Esophagus muscularis mucosa (tissue), 4 donors: ENCODE measurements at places on chromosomes 3 and 15.

GRCh38 chr15:70341566-70341965 lies 243.8 kb upstream of the TLE3 start:
- no peaks in the 10 kb centered on the region for H3K36me3 ChIP-seq
- H3K4me1 ChIP-seq: peaks cover 39% of the 10 kb centered on the region
- peak; percentile 60 for DNase-seq
- H3K27ac ChIP-seq: no peak overlapping the region

GRCh38 chr15:57485869-57486268 lies 105.8 kb upstream of the MYZAP start:
- H3K4me1 ChIP-seq: no peaks in the 10 kb centered on the region
- H3K27ac ChIP-seq: no peak overlapping the region
- no peaks in the 10 kb centered on the region for H3K27me3 ChIP-seq
- DNase-seq: no peak
- no peak overlapping the region for H3K4me3 ChIP-seq
- no peaks in the 10 kb centered on the region for H3K36me3 ChIP-seq

DNA sequence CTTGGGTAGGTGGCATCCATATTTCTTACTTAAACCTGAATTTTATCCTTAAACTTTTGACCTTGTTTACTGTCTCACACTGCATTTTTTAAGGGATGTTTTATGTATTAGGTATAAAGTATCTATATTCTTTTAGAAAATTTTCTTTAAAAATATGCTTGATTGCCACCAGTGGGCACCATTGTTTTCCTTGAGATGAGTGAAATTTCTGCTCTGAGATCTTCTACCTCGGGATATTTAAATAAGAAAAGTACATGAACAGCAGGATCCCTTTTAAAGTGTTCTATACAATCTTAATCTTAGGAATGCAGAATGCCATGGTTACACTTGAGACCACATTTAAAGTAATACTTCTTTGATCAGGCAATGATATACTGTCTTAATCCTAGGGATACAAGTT lies 108.7 kb downstream of the SLMAP start:
- no peak overlapping the region for H3K4me3 ChIP-seq
- peaks cover 14% of the 10 kb centered on the region for H3K36me3 ChIP-seq
- no peak overlapping the region for H3K27ac ChIP-seq
- H3K4me1 ChIP-seq: peaks cover 2% of the 10 kb centered on the region
- no peaks in the 10 kb centered on the region for H3K27me3 ChIP-seq

GRCh38 chr15:90585863-90586262 lies 56.1 kb downstream of the CRTC3 start:
- no peak overlapping the region for H3K4me3 ChIP-seq
- H3K4me1 ChIP-seq: peaks cover 68% of the 10 kb centered on the region
- no peaks in the 10 kb centered on the region for H3K27me3 ChIP-seq
- DNase-seq: no peak
- no peaks in the 10 kb centered on the region for H3K36me3 ChIP-seq

- H3K4me3 ChIP-seq: no peak overlapping the region
- H3K27ac ChIP-seq: peak overlapping the region; percentile 78
- H3K4me1 ChIP-seq: peaks cover 92% of the 10 kb centered on the region
- no peaks in the 10 kb centered on the region for H3K36me3 ChIP-seq
Measured at GRCh38 chr3:69750549-69750948, 11.3 kb downstream of the MITF start.

DNA sequence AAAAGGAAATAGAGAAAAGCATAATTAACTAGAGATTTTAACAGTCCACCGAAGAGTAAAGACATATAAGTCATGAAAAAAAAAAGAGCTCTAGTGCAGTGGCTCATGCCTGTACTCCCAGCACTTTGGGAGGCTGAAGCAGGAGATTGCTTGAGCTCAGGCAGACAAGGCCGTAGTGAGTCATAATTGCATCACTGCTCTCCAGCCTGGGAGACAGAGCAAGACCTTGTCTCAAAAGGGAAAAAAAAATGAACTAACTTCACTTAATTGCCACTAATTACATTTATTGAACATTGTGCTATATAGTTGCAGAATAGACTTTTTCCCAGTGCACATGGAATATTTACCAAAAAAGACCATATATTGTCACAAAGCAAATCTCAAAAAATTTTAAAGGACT lies 221.8 kb downstream of the CBLB start:
- no peak for DNase-seq
- H3K4me1 ChIP-seq: no peaks in the 10 kb centered on the region
- no peak overlapping the region for H3K27ac ChIP-seq
- H3K27me3 ChIP-seq: no peaks in the 10 kb centered on the region

GRCh38 chr3:183178833-183179549 lies 16.5 kb upstream of the LAMP3 start:
- H3K4me1 ChIP-seq: peaks cover 13% of the 10 kb centered on the region
- no peak for DNase-seq
- H3K4me3 ChIP-seq: peak overlapping the region; percentile 53

- no peak overlapping the region for H3K4me3 ChIP-seq
- DNase-seq: no peak
Measured at GRCh38 chr15:38672273-38672672, 107.7 kb upstream of the RASGRP1 start.

- H3K4me1 ChIP-seq: peaks cover 68% of the 10 kb centered on the region
- H3K4me3 ChIP-seq: no peak overlapping the region
- H3K27me3 ChIP-seq: no peaks in the 10 kb centered on the region
- DNase-seq: no peak
- no peaks in the 10 kb centered on the region for H3K36me3 ChIP-seq
- peak overlapping the region; percentile 44 for H3K27ac ChIP-seq
Measured at GRCh38 chr3:112629425-112629824, 11.5 kb downstream of the CCDC80 start.

- DNase-seq: no peak
- H3K4me3 ChIP-seq: no peak overlapping the region
- peaks cover 13% of the 10 kb centered on the region for H3K4me1 ChIP-seq
Measured at GRCh38 chr3:79249701-79250100, 518.1 kb downstream of the ROBO1 start.

- no peak for DNase-seq
- H3K4me3 ChIP-seq: no peak overlapping the region
- H3K4me1 ChIP-seq: peaks cover 9% of the 10 kb centered on the region
- no peaks in the 10 kb centered on the region for H3K27me3 ChIP-seq
- no peaks in the 10 kb centered on the region for H3K36me3 ChIP-seq
- H3K27ac ChIP-seq: no peak overlapping the region
Measured at GRCh38 chr15:63323798-63324563, 46.6 kb downstream of the APH1B start.

- H3K27me3 ChIP-seq: no peaks in the 10 kb centered on the region
- H3K4me3 ChIP-seq: no peak overlapping the region
- no peak overlapping the region for H3K27ac ChIP-seq
- H3K4me1 ChIP-seq: peaks cover 21% of the 10 kb centered on the region
- no peaks in the 10 kb centered on the region for H3K36me3 ChIP-seq
Measured at GRCh38 chr3:171351676-171352075, 108.5 kb downstream of the TNIK start.

- no peak overlapping the region for H3K27ac ChIP-seq
- H3K27me3 ChIP-seq: no peaks in the 10 kb centered on the region
- no peak for DNase-seq
- no peak overlapping the region for H3K4me3 ChIP-seq
- no peaks in the 10 kb centered on the region for H3K36me3 ChIP-seq
Measured at GRCh38 chr15:75750261-75751050, 37.8 kb upstream of the CSPG4 start.
